ENCODE measurements at places on chromosomes 3 and 15.
A peak's percentile ranks its signal among the peaks of the same experiment; 100 is the strongest.

DNA sequence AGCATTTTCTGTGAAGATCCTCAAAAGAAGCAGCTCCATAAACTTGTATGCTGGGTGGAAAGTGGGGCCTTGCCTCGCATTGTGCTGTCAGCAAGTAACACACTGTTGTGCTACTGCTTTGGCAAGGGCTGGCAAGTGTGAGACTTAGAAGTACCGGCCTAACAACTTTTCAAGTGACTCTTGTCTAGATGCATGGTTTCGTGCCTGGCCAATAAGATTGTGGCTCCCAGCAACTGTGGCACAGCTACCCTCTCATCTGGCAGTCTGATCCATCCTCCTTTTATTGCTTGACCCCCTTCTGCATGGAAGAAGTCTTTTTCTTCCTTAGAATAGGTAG, 79.4 kb upstream of the VEPH1 start:
- no peak for DNase-seq

DNA sequence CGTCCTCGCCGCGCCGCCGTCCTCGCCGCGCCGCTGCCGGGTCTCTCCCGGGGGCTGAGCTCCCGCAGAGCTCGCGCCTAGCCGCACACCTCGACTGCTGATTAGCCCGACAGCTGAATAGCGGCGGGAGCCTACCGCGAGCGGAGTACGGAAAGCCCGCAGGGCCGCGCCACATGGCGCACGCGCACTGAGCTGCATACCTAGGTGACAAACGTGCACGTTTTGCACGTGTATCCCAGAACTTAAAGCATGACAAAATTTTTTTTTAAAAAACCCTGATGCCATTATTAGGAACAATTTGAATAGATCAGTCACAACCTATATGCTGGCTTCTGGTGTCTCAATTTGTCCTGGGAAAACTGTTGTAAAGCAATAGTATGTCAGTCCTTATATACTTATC, at the start of gene GOLGA8A:
TSS of gene GOLGA8A (minus strand) at position 122 of the 400 bp plus-strand sequence. CDS start 48,117 bp downstream, outside the sequence.
- DNase-seq, result peak; percentile 89

DNA sequence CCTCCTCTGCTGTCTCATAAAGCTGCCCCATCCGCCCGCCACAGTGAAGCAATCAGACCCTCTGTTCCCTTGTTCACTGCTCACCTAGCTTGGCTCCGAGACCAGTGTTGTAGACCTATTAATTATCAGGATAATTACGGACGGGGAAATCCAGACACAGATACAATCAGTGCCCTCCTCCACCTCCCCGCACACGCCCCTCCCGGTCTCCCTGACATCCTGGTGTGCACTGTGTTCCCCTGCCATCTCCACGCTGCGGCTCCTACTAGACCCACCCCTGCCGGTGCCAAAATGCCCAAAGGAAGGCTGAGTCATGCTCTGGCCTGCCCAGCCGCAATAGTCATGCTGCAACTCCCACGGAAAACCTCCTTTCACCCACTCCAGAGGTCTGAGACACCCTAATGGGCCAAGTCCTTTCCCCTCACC, 277.3 kb upstream of the TLE3 start:
- no peak for DNase-seq

- no peak for DNase-seq
These were observed 76.2 kb downstream of the TRIM42 start for GRCh38 chr3:140753865-140754754.

DNA sequence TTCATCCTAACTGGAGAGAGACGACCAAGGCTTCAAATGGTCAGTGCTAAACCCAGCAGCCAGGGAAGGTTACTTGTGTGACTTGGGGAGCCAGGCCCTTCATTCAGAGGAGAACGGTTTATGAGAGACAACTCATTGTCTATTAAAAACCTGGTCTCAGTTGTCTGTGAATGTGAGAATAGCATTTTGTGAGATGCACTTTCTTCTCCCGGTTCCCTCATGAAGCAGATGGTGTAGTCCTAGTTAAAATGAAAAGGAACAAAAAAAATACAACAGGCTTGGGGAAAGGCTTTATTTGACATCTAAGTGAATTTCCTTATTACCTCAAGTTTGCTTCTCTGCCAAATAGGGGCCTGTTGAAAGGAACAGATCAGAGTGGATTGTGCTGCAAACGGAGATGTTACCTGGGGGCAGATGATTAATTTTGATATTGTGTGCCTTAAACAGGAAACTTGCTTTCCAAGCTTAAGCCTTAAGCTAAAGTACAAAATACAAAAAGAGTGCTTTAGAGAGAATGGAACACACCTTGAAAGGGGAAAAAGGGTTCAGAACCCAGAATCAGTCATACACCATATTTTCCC, 202.7 kb upstream of the BHLHE40 start:
- no peak for DNase-seq

- DNase-seq, result no peak
These were observed 40.9 kb upstream of the RNU6-1 start for GRCh38 chr15:67880651-67881182.

DNA sequence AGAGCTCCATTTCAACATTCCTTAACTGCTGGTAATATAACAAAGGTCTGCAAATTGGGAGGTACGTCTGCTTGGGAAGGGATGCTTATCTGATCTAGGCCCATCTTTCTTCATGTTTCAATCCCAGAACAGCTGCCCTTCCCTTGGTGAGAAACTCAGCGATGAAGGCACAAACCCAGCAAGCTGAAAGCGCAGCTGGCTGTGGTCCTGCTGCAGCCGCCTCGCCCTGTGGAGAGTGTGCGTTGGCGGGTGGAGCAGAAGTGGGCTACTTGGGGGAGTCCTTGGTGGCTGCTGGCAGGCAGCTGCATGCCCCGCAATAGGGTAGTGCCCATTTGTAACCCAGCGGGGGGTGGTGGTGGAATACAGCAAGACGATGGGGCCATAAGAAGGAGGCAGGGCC, 160.6 kb upstream of the WNT5A start:
- DNase-seq, result no peak
